GM12892 (cell line): ENCODE measurements at places on chromosomes 13 and 19.

- DNase-seq = no peak
Observed at GRCh38 chr13:86559901-86560300, 760.7 kb upstream of the SLITRK6 start.

- no peak for DNase-seq
Observed at GRCh38 chr13:73372666-73373627, 314.1 kb downstream of the KLF5 start.

DNA sequence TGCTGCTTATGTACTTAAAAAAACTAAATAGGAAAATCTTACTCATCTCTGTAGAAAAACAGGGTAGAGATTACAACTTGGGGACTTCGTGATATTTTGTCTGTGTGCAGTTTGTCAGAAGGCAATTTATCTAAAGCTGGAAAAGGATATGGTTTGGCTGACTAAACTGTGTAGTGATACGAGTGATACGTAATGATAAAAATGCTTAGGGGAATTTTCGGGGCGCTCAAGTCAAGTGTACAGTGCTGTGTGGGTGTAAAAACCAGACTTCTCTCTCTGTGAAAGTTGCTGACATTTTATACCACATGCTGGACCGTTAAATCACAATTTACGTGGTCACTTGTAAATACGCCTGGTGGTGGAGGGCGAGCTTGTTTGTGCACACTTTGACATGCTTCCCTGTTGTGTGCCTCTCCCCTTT, 221.7 kb downstream of the KCNRG start:
- DNase-seq = no peak

- no peak for DNase-seq
Observed at GRCh38 chr13:32432856-32433255, 4.9 kb upstream of the N4BP2L1 start.
